ENCODE measurements at places on chromosomes 16 and 17.

GRCh38 chr16:87701505-87701921 is 64.3 kb downstream of the KLHDC4 start:
- DNase-seq: no peak

DNA sequence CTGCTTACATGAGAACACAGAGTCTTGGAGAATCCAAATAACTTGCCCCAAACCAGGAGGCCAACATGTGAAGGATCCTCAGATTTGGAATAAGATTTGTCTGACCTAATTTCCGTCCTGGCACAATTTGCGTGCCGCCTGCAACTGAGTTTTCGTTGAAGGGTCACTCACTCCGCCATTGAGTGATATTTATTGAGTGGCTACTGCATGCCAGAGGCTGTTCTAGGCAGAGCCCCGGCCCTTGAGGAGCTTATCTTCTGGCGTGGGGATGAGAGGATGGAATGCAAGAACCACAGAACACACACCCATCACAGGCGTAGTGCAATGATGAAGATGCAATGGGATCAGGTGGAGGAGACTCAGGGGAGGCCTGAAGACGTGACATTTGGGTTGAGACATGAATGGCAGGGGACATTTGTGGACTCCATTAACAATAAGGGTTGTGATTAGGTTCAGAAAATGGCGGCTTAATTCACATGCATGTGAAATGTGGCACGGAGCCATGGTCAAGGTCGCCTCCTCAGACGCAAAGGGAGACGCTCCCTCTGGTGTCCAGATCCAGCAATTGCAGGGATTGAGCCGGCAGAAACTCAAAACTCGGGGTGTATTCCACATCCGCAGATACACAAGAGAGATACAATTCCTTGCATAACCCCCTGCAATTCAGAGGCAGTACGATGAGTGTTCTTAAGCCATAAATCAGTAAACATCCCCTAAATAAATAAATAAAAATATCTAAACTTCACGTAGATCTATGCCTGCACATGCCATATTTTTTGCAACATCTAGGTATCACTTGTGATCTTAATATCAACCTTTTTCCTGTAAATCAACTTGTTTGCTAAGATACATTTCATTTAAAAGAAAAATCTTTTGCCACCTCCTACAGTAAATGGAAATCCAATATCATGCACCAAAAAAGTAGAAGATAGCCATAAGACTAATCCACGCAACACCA is 57.9 kb upstream of the CACNG4 start:
- DNase-seq: no peak

DNA sequence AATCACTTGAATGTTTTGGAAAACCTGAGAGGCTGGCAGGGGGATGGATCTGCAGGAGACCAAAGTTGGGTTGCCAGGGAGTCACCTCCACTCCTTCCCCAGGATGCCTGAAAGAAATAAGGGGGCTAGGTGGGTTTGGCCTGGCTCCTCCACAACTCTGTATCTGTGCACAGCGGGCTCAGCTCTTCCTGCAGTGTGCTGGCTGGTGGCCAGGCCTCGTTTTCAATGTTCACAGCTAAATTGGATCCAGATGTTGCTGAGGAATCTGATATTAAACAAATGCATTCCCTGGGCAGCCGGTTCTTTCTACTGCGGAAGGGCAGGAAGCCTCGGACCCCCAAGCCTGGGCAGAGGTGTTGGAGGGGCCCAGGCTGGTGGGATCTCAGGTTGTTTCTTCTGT is 106.2 kb downstream of the N4BP1 start:
- DNase-seq: no peak

- DNase-seq: no peak
Measured at GRCh38 chr17:59428916-59429485, 97.5 kb downstream of the YPEL2 start.

GRCh38 chr17:53543472-53543871 is 279.3 kb upstream of the KIF2B start:
- DNase-seq: no peak

GRCh38 chr17:49646391-49647255 is 31.3 kb downstream of the SPOP start:
- DNase-seq: peak; percentile 39

GRCh38 chr17:2362016-2362415 is 24.7 kb downstream of the SGSM2 start:
- DNase-seq: no peak

- DNase-seq: no peak
Measured at GRCh38 chr16:24525970-24526559, 13.3 kb upstream of the RBBP6 start.

GRCh38 chr17:30133197-30133596 is 16.6 kb downstream of the NSRP1 start:
- no peak for DNase-seq

DNA sequence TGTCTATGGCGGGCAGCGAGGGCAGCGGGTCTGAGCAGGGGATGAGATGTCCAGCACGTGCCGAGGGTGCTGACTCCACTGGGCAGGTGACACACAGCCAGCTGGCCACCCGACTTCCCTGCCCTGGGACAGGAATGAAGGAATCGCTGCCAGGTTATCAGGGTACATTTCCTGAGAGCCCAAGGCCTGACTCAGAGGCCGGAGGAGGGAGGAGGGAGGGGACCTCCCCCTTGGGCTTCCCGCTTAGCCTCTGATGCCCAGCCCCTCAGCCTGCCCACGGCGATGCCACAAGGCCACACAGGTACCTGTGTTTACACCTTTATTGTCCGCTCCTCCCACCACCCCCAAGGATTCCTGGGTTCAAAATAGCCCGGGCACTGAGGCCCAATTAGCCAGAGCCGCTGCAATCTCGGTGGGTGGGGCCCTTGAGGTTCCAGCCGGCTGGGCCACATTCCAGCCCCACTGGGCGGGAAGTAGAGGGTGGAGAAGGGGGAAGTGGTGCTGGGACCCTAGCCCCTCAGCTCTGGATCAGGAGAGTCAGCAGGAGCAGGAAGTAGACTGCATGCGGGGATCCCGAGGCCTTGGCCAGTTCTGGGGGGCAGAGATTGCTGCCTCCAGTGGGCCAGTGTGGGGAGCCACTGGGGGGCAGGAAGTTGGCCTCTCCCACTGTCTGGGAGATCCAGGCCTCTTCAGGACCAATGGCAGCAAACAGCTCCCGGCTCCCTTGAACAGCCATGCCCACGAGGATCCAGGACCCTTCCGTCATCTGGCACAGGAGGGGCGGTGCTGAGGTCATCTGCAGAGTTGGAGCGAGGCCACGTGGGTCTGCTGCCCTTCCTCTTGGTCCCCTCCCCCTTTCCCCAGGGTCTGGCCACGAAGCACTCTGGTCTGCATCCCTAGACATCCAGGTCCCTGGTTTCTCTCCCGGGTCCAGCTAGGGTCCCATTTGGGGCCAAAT is 3.4 kb upstream of the PRSS8 start:
- DNase-seq: peak; percentile 20

GRCh38 chr16:88491560-88492310 is 38.7 kb downstream of the ZFPM1 start:
- no peak for DNase-seq

DNA sequence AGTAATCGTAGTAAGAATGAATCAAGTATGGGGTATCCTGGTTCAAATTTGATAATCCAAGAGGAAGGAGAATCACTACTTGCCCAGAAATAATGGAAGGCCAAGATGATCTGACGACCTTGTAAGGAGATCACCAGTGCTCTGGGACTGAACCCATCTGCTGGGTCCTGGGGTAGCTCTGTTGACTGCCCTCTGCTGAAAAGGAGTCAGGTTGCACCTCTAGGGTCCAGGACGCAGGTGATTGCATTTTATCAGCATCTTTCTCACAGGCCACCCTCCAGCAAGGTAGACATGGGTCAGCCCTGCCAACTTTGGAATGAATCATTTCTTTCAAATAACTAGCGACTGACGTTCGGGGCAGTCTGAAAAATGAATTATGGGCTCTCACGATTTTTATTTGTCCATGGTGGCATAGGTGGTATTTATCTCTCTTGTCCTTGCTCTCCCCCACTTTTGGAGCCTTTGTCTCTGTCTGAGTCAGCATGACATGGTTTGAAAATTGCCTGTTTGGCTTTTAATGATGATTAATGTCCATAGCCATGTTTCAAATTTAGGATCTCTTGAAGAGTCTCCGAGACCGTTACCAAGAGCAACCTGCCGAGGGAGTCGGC is 163.7 kb downstream of the MSI2 start:
- DNase-seq: no peak

GRCh38 chr17:46889992-46890564 is 32.9 kb upstream of the GOSR2 start:
- DNase-seq: no peak

GRCh38 chr17:28008513-28008912 is 34.0 kb upstream of the NLK start:
- peak; percentile 39 for DNase-seq

- DNase-seq: no peak
Measured at GRCh38 chr17:73956595-73957465, 246.6 kb upstream of the RPL38 start.

GRCh38 chr17:50588391-50589049 is 28.0 kb downstream of the CACNA1G start:
- no peak for DNase-seq

GRCh38 chr17:22300731-22301352 is 608.5 kb downstream of the KCNJ18 start:
- DNase-seq: no peak

DNA sequence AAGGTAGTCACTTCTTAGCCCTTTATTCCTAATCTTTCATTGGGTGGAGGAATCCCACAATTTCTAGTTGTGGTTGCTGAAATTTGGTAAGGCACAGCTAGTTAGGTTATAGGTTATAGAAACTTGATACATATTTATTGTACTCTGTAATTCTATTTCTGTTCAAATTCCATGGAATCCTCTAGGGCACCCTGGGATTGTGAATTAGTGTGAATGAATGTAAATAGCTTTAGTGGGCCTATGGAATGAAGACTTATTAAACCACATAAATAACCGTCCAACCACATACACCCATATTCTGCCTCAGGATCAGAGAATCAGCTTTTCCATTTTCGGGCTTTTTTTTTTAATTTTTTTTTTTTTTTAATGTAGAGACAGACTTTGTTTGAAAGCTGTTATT is 9.2 kb downstream of the TANC2 start:
- no peak for DNase-seq

- no peak for DNase-seq
Measured at GRCh38 chr16:87074641-87075318, 242.4 kb downstream of the C16orf95 start.

DNA sequence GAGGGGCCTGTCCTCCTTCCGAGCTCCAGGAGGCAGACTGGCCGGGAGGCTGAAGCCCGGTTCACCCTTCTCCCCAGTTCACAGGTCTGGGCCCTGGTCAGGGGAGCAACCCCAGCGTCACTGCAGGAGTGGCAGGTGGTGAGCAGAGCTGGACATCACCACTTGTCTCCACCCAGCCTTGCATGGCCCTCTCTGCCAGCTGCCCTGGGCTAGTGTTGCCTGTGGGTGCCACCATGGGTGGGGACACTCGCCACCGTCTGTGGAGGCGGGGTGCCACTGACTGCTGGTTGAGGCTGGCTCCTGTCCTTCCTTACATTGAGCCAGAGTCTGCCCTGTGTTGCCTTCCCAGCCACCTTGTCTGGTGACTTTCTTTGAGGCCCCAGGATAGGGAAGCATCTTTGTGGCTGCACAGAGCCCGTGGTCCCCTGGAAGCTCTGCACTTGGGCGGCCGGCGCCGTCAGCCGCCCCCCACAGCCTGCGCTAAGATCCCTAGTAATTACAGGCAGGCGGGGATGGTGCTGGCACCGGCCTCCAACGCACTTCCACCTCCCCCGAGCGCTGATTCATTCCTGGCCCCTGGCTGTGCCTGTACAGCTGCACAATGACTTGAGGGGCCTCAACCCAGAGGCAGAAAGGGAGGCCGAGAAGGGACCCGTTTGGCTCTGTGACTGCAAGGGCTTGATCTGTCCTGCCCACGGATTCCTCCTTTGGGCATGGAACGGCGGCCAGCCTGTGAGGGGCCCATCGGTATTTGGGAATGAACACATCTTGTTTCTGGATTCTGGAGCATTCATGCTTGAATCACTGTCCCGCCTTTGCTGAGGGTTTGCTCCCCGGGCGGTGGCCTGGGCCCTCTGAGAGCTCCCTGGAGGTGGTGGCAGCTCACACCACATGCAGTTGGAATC is 5.2 kb downstream of the BAIAP2 start:
- DNase-seq: no peak

GRCh38 chr17:44249501-44250246 is 18.3 kb downstream of the SLC4A1 start:
- DNase-seq: no peak

- no peak for DNase-seq
Measured at GRCh38 chr17:72365857-72366414, 245.1 kb downstream of the SOX9 start.

- no peak for DNase-seq
Measured at GRCh38 chr17:31859487-31860008, 504 bp upstream of the COPRS start.

- peak; percentile 79 for DNase-seq
Measured at GRCh38 chr16:83994087-83994486, 26.0 kb downstream of the NECAB2 start.

GRCh38 chr17:10648381-10648780 is 8.7 kb downstream of the MYH3 start:
- no peak for DNase-seq

- no peak for DNase-seq
Measured at GRCh38 chr16:79162977-79163376, 437.6 kb downstream of the MAF start.

GRCh38 chr17:48553190-48553547 is 8.3 kb upstream of the HOXB2 start:
- DNase-seq: no peak

DNA sequence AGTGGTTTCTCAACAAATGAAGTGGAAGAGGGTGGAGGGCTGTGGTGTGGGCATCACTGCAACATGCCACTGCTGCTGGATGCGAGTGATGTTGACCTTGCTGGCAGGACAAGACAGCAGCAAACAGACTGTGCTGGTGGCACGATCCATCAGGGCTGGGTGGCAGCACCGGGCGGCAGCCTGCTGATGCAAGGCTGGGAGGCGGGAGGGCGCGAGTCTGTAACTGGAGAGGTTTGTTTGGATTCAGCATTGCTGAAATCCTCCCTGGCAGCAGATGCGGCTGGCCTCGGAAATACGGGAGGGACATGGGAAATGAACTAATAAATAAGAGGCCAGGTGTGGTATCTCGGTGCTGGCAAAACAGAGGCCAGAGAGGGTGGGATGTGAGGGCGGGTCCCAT is 224.2 kb downstream of the ENGASE start:
- DNase-seq: no peak

DNA sequence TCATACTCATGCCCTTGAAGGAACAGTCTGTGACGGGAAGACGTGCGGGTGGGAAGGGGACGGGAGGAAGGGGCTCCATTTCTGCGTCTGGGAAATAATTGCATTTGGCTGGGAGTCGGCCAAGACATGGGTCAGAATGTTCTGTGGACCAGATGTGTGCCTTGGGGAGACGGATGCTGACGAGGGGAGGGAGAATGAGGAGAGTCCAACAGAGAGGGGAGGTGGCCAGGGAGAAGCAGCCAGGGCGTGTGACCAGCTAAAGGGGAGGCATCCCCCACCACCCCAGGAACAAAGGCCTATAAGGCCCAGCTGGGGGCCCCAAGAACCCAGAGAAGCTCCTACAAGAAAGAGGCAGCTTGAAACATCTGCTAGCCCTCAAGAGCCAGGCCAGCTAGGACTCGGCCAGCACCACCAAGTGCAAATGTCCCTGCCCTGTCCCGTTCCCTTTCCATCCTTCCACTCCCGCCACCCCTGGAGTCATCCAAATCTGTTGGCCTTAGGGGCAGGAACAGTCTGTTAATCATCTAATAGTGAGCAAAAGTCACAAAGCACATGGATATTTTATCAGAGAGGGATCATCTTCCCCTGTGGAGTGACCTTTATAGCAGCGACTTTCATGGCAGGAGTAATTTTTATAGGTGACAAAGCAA is 42.5 kb upstream of the BCO1 start:
- no peak for DNase-seq

Data from epithelial cell of proximal tubule (primary cell).